ENCODE measurements at places on chromosomes 5 and 9. TPM values are rescaled to one million over a fixed set of nuclear protein-coding genes. Genes with fewer than 3 reads are reported as not detected.

GRCh38 chr9:131720330-131720729, 19.5 kb downstream of the RAPGEF1 start:
- no peak for DNase-seq

- no peak for DNase-seq
Measured at GRCh38 chr5:10724781-10725507, 36.1 kb downstream of the DAP start.

PCDHA9 gene
- not detected for polyA plus RNA-seq

GRCh38 chr9:103169798-103170197, 174.7 kb downstream of the CYLC2 start:
- no peak for DNase-seq

DNAJB5 gene
- polyA plus RNA-seq, result 2.4 TPM

- no peak for DNase-seq
Measured at GRCh38 chr5:17022296-17022695, 86.2 kb upstream of the MYO10 start.

GRCh38 chr5:82019342-82020138, 47.7 kb downstream of the ATG10 start:
- no peak for DNase-seq

UBAP1 gene
- 50.2 TPM for polyA plus RNA-seq

FGF18 gene
- not detected for polyA plus RNA-seq

DNA sequence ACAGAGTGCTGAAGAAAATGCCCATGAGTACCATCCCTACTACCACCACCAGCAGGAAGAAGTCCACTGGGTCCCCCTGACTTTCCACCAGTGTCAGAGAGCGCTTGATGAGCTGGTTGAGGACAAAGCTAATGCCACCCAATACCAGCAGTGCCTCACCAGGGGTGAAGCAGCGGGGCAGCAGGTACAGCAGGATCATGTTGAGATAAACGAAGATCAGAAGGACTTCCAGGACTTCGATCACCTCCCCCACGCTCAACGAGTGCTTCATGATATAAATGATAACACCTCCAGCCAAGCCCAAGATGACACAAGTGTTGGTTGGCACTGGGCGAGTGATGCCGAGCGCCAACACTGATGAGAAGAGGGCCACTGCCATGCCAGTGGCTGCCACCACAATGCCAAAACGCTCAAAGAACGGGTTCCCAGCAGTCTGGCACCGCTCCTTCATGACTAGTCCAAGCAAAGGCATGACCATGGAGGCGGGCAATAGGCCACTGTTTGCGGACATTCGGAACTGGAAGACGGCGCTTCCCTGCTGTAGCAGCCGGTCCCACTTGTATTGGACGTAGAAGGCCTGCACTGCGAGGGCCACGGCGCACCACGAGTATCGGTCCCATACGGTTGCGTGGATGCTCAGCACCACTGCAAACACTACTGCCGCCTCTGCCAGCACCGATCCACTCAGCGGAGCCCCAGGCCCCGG, 679 bp downstream of the DOLK start:
- no peak for DNase-seq

GRCh38 chr9:136409557-136410455, 608 bp downstream of the ENTR1 start:
- no peak for DNase-seq

GRCh38 chr5:2047341-2047927, 164.7 kb upstream of the IRX4 start:
- no peak for DNase-seq

GRCh38 chr5:45695804-45696156, 400 bp downstream of the HCN1 start:
- no peak for DNase-seq

SPINK1 gene
- polyA plus RNA-seq, result not detected

- no peak for DNase-seq
Measured at GRCh38 chr9:115264313-115264712, 146.4 kb upstream of the TNC start.

DAP gene
- polyA plus RNA-seq, result 73.7 TPM

CDKN2B-AS1 gene
- not detected for polyA plus RNA-seq
